ENCODE measurements at places on chromosomes 6 and 20. TPM values are rescaled to one million over a fixed set of nuclear protein-coding genes. Genes with fewer than 3 reads are reported as not detected.

IRAK1BP1 gene
- 7.4 TPM for total RNA-seq

HEY2 gene
- total RNA-seq, result not detected

HLA-DPA1 gene
- total RNA-seq, result 7.0 TPM

BPIFB1 gene
- total RNA-seq, result not detected
